ENCODE measurements at places on chromosomes 16 and 17.
A peak's percentile ranks its signal among the peaks of the same experiment; 100 is the strongest.

GRCh38 chr16:3457434-3458252 lies 14.2 kb downstream of the NAA60 start:
- peak; percentile 62 for DNase-seq

DNA sequence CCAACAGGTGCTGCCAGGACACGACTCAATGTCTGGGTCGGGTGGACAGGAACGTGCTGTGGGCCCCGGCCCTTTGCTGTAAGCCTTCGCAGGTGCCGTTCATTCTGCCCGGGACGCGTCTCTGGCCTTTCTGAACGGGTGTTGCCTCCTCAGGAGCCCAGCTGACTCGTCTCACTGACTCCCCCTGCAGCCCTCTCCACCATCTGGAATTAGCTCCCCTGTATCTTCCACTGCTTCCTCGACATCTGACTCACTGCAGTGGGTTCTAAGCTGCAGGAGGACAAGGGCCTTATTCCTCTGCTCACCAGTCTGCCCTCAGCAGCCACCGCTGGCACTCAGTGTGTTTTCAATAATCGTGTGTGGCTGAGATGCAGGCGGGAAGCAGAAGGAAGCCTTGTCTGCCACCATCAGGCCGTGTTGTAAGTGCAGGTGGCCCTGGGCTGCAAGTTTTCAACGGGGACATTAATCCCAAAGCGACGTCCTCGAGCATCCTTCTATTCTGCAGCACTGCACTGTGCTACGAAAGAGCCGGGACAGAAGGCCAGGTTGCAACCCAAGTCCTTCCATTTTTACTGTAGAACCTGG lies 256.2 kb downstream of the FOXL1 start:
- DNase-seq: no peak

- DNase-seq: no peak
These were observed at the start of gene SLC13A2 for GRCh38 chr17:28473542-28473941. Gene SLC13A2 (plus strand): TSS chr17:28473644. CDS start chr17:28473713, 69 bp downstream.

DNA sequence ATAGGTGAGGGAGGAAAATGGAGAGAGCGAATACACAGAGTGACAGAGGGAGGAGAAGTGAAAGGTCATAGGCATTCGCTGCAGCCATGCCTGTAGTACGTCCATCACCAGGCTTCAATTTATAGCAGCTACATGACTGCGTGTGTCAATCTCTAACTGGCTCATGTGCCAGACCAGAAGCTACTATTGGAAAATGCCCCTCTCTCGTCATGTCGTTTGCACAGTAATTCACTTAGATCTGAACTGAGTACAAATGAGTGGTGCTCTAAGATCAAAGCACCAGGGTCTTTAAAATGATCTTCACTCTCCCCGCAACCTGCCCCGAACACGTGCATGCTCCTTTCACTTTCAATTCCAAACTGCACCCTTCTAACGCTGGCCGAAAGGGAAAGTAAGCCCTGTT lies 51.3 kb downstream of the ADCY9 start:
- no peak for DNase-seq

DNA sequence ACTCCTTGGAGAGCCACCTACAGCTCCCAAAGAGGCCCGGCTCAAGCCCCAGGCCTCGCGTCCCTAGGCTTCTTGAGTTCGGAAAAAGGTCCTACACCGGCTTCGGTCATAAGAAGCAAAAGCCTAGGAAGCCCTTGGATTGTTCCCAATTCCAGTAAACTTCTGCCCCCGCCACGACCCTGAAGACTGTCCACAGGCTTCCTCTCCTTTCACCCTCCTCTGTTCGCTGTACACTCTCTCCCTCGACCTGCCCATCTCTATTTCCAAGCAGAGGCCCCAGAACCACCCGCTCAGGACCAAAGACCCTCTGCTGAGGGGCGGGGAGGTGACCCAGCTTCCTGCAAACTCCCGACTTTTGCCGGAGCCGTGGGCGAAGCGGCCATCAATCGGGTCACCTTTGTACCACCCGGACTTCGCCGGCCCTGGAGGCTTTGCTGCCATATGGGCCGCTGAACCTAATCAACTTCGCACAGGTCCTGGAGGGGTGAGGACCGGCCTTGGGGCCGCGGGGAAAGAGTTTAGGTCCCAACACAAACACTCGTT lies 2.7 kb downstream of the HOXB2 start:
- no peak for DNase-seq

All from NCI-H187 treated with DMSO at 0.1 percent for 48 hours (cell line).